ENCODE measurements at places on chromosomes 3 and 15.

DNA sequence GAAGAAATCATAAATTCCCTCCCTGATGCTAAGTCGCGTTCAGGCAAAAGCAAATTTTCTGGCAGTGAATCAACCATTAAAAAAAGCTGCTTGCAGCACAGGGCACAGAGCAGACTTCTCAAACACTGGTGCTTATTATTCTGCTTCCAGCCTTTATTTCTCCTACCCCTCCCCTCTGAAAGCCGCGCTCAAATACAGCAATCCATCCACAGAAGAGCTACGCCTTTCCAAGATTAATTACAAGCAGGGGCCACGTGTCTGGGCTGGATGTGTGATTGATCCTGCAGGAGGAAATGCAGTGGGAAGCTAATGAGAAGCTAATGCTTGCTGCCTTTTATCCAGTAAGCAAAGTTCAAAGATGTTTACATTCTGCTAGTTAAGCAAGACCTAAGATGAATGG is 134.9 kb upstream of the TOPAZ1 start:
- no peak for DNase-seq

GRCh38 chr15:85488997-85489396 is 108.6 kb downstream of the AKAP13 start:
- no peak for DNase-seq

DNA sequence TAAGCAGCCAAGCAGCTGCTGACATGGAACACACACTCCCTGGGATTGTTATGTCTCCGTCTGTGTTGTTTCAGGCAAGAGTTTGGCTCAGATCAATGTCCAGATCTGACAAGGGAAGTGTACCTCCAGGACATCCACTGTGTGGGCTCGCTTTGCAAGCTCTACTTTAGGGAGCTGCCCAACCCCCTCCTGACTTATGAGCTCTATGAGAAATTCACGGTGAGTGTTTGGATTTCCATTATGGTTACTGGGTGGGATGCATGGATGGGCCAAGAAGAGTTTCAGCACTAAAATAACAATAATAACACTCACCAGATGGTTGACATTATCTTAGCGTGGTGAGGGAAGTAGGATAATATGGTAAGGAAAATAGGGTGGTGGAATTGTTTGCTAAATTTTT is 74.1 kb downstream of the ARHGAP31 start:
- DNase-seq, result no peak

GRCh38 chr3:90032980-90033641 is 925.7 kb downstream of the EPHA3 start:
- no peak for DNase-seq

- peak; percentile 80 for DNase-seq
Measured at GRCh38 chr15:90648137-90649070, 68.7 kb upstream of the BLM start.

GRCh38 chr15:72047020-72047419 is 70.9 kb downstream of the MYO9A start:
- no peak for DNase-seq

GRCh38 chr3:156431334-156432124 is 123.4 kb downstream of the SSR3 start:
- no peak for DNase-seq

- no peak for DNase-seq
Measured at GRCh38 chr3:44160818-44161217, 80.9 kb upstream of the TOPAZ1 start.

- no peak for DNase-seq
Measured at GRCh38 chr15:73599934-73600333, 33.3 kb downstream of the NPTN start.

DNA sequence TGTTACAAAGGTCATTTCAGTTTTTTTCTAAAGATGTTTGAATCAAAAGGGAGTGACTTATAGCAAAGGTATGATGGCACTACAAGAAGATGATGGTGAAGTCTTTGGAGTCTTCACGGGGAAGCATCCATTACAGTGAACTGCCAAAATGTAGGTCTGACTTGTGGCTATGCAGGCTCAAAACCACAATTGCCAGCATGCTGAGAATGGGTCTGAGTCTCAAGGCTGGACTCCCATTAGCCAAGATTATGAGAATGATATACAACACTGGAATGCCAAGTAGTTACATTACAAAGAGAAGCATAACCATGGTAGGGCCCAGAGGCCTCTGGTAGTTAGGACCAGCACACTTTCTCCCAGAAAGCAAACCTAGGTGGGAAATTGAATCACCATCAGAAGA is 194.2 kb downstream of the MTHFS start:
- no peak for DNase-seq

DNA sequence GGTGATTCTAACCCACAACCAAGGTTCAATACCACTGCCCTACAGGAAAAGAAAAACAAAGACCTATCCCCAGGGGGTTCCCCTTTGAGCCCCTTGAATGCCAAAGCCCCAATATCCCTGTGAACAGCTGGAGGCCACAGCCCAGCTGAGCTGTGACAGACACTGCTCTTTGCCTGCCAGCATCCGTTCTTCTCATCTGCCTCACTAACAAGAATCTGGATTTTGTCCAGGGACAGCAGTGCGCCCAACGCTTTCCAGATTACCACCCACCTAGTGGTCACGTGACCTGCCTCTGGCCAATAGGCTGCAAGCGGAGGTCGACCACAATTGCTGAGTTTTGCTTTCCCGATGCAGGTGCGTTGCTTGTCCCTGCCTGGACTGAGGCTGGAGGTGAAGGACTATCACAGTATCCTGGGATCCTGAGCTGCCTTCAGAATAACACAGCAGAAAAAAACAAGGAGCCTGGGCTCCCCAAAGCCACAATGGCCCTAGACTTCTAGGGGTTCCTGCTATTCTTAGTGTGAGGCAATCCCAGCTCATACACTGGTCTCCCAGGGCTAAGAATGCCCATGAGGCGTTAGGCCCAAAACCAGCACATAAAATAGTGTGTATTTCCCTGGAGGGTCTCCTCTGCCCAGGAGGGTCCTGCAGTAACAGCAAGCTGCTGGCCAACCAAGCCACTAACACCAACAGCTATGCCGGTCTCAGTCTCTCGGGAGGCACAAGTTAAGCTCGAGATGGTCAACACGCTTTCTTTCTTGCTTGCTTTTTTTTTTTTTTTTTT is 13.8 kb downstream of the BDH1 start:
- DNase-seq, result peak; percentile 65

DNA sequence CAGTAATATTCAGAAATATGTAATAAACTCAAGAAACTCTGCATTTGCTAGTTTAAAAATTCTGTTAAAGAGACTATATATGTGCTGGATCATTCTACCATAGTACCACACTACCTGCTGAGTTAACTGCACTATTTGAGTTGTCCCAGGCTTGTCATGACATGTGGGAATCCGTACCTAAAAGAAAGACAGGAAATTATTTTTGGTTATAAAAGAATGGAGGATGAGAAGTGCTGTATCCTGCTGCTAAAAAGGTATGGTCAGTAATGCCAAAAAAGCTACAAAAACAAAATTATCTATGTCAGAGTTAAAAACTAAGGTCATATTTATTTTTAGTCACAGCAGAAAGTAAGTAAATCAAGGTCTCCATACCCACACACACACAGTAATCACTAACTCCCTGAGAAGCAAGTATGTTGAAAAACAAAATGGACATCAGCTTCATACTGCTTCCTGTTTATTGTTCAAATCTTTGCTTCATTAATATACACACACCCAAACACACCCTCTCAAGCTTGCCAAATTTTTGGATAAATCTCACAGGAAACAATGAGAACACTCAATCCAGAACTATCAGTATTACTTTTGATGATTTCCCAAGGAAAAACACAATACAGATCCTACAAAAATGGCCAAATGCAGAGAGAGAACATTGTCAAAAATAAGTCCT is 33.7 kb downstream of the DENND6A start:
- no peak for DNase-seq

GRCh38 chr3:29582273-29582672 is 301.4 kb downstream of the RBMS3 start:
- no peak for DNase-seq

- DNase-seq, result no peak
Measured at GRCh38 chr3:138936741-138937689, 9.9 kb downstream of the FOXL2 start.

- DNase-seq, result no peak
Measured at GRCh38 chr3:151478335-151478697, 17.5 kb upstream of the IGSF10 start.

- no peak for DNase-seq
Measured at GRCh38 chr15:97745481-97746071, 214.9 kb upstream of the ARRDC4 start.

- no peak for DNase-seq
Measured at GRCh38 chr3:129460155-129460554, 20.1 kb downstream of the IFT122 start.

DNA sequence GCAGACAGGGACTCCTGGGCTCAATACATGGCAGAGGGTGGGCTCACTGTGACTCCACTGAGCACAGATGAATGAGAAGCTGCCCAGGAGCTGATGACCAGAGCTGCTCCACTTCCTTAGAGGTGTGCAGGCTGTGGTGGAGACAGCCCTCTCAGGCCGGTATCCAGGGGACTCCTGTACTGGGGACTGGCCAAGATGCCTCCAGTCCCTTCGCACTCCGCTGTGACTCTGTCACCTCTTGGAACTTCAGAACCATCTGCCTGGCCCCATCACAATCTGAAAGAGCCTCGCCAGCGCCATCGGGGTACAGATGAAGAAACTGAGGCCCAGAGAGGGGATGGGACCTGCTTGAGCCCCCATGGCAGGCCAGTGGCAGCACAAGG is 111.2 kb downstream of the ETFA start:
- DNase-seq, result no peak

- no peak for DNase-seq
Measured at GRCh38 chr3:141091426-141091825, 40.3 kb downstream of the SPSB4 start.

- no peak for DNase-seq
Measured at GRCh38 chr3:139260793-139261736, 82.8 kb upstream of the MRPS22 start.

DNA sequence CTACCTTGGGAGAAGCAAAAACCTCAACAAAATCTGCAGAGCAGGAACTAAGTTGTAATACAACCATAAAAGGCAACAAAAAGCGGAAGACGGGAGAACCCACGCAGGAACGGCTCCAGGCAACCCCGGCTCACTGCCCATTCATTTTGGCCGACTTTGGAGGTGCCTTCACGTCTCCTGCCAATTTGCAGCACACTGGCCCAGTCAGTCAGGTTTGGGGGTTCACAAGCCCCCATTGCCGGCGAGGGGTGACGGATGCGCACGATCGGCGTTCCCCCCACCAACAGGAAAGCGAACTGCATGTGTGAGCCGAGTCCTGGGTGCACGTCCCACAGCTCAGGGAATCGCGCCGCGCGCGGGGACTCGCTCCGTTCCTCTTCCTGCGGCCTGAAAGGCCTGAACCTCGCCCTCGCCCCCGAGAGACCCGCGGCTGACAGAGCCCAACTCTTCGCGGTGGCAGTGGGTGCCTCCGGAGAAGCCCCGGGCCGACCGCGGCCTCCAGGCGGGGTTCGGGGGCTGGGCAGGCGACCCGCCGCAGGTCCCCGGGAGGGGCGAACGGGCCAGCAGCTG is 463 bp downstream of the TERC start:
- DNase-seq, result peak; percentile 71

- DNase-seq, result no peak
Measured at GRCh38 chr3:100775226-100775625, 65.9 kb downstream of the TFG start.

- no peak for DNase-seq
Measured at GRCh38 chr3:138032567-138032966, 22.6 kb downstream of the CLDN18 start.

- no peak for DNase-seq
Measured at GRCh38 chr3:52062505-52062904, 6.1 kb upstream of the DUSP7 start.

- no peak for DNase-seq
Measured at GRCh38 chr3:117350371-117350770, 640.8 kb downstream of the TUSC7 start.

DNA sequence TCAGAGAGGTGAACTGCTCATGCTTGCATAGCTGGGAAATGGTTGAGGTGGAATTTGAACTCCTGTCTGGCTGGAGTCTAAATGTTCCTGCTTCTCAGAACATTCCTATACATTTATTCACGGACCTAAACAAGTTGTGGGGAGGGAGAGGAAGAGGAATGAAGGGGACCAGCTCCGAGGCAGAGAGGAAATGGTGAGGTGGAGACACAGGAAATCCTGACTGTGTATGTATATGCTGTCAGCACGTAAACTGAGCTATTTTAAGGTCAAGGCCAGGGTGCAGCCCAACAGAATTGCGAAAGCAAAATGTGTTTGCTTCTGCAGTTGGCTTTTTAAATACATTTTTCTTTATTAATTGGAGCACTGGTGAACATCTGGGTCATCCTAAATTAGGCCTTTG is 74.1 kb upstream of the POMGNT2 start:
- no peak for DNase-seq

GRCh38 chr15:78457101-78457500 is 19.1 kb downstream of the IREB2 start:
- DNase-seq, result peak; percentile 12

GRCh38 chr15:29058903-29059539 is 173.2 kb downstream of the APBA2 start:
- DNase-seq, result no peak

DNA sequence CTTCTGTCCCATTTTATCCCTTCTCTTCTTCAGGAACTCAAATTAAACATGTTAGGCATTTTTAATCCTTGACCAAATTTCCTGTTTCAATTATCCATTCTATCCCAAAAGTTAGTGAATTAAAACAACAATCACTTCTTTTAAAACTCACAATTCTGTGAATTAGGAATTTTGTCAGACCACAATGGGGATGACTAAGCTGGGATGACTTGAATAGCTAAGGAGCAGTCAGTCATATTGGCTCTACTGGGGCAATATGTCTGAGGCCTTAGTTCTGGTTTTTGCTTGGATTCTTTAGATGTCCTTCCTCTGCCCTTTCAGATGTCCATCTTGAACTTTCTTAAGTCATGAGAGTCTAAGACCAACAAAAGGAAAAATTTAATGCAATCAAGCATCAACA is 178.2 kb upstream of the TGFBR2 start:
- DNase-seq, result no peak

DNA sequence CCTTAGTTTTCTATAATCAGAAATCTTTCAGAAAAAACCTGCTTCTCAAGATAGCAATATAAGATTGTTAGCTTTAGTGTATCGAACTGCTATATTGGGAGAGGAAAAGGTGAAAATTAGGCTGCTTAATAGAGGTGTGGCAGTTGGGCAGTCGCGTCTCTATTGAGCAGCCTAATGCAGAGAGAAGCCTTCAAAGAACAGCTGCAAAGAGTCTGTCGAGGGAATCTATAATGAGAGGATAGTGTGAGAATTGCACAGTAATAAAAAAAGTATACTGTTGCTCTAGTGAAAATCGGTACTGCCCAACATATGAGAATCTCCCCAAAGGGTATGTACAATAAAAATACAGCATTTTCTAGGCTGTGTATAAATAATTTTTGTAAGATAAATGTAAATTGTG is 184.4 kb downstream of the TCF12 start:
- no peak for DNase-seq

- DNase-seq, result no peak
Measured at GRCh38 chr3:122055215-122055614, at the start of gene CD86. TSS of gene CD86 (plus strand) at chr3:122055362. CDS start at chr3:122055490, 128 bp downstream.

DNA sequence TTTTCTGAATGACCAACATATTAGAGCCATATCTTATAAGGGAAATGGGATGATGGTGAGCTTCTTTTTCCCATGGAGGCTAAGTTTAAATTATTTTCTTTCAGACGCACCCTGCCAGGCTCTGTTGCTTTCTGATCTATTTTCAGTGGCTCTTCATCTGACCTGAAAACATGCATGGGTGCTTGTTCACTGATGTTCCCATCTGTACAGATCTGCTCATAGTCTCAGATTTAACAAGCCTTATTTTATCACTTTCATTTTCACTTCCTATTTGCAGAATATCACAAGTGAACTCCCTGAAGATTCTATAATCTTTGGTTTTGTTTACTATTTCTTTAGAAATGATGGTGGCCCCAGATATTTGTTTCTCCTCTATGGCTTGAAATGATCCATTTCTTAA is 31.1 kb upstream of the SUCLG2 start:
- no peak for DNase-seq

Data from cerebellar cortex (tissue), 1 donor.